Activated T-helper 1 cell treated with Interleukin-2 at 50 U/mL for 16 hours (primary cell): ENCODE measurements at places on chromosomes 6 and 20.

DNA sequence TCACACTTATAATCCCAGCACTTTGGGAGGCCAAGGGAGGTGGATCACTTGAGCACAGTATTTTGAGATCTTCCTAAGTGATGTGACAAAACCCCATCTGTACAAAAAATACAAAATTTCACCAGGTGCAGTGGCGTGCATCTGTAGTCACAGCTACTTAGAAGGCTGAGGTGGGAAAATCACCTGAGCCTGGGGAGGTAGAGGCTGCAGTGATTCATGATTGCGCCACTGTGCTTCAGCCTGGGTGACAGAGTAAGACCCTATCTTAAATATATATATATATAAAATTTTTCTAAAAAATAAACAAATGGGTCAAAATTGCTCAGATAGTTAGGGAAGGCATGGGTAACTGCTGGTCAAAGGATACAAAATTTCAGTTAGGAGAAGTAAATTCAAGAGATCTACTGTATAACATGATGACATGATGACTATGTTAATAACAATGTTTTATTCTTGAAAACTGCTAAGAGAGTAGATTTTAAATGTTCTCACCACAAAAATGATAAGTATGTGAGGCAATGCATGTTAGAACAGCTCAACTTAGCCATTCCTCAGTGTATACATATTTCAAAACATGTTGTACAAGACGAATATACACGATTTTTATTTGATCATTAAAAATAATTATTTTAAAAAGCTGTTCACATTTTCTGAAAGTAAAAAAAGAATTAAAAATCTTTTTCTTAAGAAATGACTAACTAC is 24.4 kb downstream of the TBC1D32 start:
- no peak for DNase-seq

DNA sequence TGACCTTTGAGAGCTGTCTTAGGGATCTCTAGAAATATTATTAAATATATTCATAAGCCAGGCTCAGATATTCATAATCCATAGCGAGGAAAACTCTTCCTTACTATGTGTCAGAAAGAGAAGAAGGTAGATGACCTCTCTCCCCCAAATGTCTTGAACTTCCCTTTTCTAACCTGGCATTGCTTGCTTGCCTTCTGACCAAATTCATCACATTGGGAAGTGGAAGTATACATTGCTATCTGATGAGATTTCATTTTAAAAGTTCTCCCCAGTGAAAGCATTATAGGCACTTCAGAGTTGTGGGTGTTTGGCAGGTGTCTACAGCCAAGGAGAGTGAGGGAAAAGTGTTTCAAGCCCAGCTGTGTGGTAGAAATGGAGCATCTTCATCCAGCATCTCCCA is 197.3 kb downstream of the ZFAND3 start:
- no peak for DNase-seq

- no peak for DNase-seq
Measured at GRCh38 chr20:745683-746301, 22.5 kb downstream of the SLC52A3 start.

- no peak for DNase-seq
Measured at GRCh38 chr6:146949425-146949824, 254.8 kb upstream of the STXBP5 start.

DNA sequence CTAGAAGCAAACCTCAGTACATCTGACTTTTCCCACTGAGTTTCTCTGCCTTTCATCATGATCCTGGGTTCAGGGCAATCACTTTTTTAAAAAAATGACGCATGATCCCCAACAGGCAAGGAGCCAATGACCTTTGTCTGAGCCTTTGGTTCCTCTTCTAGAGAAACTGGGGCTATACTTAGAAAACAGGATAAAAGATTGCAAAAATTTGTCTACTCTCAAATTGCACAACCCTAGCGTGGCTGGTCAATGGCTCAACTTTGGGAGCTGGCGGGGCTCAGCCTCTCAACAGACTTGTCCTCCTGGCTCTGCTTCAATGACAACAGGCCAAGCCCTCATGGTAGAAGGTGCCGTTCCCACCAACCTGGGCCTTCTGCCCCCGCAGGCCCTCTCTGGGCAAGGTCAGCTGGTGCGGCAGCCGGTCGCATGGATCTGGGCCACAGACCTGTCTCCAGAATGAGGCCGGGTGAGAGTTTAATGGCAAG is 48.7 kb downstream of the PDYN start:
- DNase-seq: no peak

DNA sequence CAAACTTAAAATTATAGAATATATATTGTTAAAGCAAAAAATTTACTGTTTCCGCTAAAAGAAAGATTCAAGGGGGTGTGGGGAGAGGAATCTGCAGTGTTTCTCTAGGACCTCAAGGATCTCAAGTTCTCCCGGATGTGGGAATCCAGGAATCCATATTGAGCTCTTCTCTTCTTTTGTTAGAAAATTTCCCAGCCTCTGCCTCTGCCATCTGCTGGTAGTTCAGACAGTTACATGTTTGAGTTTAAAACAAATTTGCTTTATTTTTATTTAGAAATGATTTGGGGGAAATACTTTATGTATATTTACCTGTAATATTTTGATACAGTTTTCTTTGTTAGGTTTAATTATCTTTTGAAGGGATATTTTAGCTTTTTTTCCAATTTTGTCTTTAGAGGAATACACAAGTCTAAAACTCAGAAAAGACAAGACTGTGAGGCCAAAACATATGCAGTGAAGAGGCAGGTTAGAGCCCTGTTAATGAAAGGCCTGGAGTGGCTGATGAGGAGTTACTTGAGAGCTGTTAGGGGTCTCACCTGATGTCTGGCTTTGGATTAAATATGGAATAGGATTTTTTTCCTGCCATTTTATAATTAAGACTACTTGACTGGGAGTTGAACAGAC is 268.8 kb downstream of the ARID1B start:
- DNase-seq: no peak

GRCh38 chr6:169388395-169389166 is 134.9 kb upstream of the THBS2 start:
- no peak for DNase-seq

DNA sequence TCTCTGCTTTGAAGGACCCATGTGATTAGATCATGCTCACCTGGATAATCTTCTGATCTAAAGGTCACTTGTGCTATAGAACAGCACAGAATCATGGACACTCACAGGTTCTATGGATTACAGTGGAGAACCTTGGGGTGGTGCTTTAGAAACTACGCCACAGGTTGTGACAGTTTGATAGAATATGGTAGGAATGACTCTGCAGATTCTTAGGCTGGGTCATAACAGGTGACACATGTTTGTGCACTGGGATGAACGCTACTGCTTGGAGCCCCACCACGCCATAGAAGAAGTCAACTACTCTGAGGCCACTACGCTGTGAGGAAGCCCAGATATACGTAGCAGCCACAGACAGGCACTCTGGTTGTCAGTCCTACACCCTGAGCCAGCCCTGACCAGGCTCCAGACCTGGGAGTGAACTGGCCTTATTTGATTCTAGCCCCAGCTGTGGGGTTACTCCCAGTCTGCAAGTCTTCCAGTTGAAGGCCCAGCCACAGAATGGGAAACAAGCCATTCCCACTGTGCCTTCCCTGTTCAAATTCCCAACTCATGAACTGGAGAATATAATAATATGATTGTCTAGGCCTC is 99.0 kb upstream of the SLC24A3 start:
- no peak for DNase-seq

GRCh38 chr6:12113190-12113577 is 101.1 kb downstream of the HIVEP1 start:
- DNase-seq: no peak

DNA sequence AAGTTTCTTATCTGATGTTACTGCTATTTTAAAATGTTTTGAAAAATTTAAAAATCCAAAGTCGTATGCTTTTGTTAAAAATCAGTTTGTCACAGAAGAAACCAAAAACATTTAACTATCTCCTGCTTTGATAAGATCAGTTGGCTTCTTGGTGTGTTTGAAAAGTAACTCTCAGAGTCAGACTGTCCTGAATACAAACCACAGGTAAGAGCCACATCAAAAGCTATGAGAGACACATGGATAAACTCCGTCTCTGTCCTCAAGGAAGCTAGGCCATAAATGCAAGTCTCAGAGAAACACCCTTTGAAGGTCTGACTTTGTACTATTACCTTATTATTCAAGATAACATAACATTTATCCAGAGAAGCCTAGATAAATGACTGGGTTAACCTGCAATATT is 7.7 kb downstream of the HBS1L start:
- no peak for DNase-seq

GRCh38 chr6:14873101-14873500 is 372.8 kb upstream of the JARID2 start:
- DNase-seq: no peak

DNA sequence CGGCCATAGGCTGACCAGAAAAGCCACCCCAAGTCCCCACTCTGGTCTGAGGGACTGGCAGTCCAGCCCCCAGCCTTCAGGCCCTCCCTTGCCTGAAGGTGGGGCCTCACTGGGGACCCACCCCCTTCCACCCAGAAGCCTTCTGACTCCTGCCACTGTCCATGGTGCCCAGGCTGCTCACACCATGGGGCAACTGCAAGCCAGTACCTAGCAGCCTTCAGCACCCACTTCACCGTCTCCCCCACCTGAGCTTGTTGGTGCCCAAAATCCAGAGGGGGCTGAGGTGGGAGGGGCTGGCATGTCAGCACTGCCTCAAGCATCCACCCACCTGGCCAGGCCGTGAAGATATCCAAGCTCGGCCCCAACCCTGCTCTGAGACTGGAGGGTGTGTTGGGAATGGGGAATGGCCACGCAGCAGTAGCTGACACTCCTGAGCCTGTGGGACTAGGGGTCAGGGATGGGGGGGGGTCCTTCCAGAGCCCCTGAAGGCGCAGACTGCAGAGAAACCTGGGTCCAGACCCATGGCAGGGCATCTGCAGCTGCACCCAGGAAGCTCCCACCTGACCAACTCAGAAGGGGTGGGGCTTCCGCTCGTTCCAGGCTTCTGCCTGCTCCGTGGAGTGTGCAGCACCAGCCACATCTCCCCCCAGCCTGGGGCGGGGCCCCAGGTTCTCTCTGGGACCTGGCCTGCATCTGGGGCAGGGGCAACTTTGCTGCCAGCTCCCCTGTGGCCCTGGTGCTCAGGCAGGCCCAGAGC is 942.1 kb upstream of the EPHA7 start:
- no peak for DNase-seq

DNA sequence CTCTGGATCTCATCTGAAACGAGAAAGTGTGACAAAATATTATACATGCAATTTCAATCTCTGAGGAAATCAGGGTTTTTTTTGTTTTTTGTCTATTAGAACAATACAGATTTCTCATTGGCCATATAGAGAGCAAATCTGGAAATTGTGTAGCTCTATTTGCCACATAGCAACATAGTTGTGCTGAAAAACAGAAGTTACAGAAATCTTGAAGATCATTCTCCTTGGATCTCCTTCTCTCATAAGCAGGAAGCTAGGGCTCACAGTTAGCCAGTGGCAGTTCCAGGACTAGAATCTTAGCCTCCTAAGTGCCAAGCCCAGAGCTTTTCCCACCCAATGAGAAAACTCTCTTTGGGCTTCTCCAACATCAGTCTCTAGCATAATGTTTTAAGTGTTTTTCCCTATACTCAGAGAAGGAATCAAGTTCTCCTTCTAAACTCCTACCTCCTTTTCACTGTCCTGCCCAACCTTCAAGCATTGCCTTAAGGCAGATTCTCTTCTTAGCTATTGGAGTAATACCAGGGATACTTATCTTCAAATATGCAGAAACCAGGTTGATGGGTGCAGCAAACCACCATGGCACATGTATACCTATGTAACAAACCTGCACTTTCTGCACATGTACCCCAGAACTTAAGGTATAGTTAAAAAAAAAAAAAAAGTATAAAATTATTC is 211.6 kb downstream of the ALDH8A1 start:
- no peak for DNase-seq

DNA sequence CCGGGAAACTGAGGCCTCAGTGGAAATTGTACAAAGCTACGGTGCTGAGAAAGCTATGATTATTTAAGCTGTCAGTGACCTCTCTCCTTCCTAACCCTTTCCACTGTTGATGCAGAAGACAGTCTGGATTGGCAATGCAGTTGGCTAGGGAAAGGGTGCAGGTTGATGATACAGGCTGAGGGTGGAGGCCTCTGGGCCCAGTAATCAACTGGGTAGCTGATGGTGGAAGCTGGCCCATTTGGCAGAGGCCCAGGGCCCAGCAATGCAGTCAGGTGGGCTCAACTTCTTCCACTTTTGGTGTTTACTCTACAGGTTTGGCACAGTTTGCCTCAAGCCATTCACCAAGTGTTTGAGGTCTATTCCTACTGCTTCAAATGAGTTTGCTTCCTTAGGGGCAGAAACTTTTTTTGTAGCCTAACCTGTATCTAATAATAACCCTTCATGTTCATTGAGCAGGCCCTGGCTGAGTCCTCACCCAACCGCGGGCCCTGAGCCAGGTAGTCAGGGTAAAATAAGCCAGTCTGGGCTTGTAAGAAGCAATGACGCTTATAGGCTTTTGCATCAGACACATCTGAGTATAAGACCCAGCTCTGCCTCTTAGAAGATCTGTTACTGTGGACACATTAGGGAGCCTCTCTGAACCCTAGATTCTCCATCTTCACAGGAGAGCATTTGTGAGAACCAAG is 12.1 kb downstream of the BCL2L1 start:
- DNase-seq: no peak

- DNase-seq: no peak
Measured at GRCh38 chr6:422433-423054, 31.0 kb downstream of the IRF4 start.

DNA sequence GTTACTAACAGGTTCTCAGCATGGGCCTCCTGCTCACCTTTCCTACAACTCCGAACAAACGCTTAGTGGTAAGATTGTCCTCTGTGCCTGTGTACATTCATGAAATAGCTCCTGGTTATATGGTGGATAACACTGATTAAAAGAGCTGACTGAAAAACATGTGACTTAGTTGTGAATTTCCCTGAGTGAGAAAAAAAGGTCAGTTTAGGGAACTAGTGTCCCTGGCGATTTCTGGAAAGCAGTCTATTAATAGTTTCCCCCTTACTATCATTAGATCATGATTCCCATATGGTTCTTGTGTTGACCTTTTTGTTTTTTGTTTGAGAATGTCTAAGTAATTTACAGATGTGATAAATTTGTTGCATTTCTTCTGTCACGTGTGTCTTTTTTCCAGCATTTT is 15.6 kb downstream of the SNRPC start:
- no peak for DNase-seq

DNA sequence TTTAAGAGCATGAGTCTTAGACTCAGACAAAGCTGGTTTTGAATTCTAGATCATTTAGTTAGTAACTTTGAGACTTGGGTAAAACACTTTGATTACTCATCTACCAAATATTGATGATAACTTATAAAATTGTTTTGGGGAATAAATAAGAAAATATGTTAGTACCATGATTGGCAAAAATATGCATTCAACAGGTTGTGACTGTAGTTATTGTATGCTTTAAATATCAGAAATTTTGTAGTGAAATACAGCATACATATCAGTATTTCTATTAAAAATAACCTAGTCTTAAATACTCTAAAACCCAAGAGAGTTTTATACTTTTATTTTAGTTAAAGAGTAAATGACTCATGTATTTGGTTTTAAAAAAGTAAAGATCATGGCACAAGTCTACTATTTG is 68.7 kb downstream of the ENPP1 start:
- no peak for DNase-seq

DNA sequence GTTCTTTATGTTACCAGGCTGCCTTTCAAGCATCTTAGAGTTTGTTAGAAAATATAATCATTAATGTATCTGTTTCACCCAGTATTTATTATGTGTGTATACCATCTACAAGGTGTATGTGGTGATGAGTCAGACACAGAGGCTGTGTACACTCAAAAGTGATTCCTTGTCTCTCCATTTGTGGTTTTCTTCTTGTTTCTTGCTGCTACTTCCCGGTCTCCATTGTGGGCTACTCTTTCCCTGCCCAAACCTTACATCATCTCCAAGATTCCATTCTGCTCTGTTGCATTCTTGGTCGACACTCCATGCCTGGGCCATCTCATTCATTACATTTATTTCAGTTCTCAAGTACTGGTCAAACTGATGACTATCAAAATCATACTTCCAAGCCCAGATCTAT is 182.2 kb upstream of the STXBP5 start:
- DNase-seq: no peak
